Brain pericyte (primary cell): ENCODE measurements at places on chromosomes 4 and X.
A peak's percentile ranks its signal among the peaks of the same experiment; 100 is the strongest.

DNA sequence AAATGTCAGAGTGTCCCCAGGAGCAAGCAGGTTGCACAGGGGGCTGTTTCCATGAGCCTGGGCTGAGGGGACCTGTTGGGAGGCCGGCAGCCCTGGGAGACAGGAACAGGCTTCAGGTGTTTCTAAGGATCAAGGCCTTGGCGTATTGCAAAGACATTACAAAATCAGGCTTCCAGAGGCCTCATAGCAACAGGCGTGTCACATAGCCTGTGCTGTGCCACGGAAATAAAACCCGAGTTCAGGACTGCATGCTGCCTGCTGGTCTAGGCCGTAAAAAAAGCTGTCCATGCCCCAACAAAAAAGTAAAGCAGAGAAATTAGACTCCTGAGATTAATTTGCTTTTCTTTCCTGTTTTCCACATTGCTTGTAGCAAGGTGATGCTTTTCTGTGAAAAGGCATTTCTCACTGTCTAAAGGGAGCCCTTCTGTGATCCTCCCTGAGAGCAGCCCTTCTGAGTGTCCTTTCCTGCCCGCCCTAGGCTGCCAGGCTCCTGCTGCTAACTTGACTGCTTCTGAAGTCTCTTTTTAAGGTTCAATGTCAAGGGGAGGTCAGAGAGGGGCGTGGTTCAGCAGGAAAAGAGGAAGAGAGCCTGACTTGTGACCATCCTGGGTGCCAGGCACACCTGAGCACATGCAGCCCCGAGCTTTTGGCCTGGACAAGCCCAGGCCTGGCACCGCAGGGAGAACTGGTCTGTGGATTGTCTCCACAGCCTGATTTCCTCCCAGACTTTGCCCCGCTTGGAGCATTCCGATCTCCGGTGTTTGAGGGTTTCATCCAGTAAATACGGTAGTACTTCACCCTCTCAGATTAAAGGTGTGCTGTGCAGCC, 21.3 kb downstream of the SHROOM2 start:
- no peak for DNase-seq

DNA sequence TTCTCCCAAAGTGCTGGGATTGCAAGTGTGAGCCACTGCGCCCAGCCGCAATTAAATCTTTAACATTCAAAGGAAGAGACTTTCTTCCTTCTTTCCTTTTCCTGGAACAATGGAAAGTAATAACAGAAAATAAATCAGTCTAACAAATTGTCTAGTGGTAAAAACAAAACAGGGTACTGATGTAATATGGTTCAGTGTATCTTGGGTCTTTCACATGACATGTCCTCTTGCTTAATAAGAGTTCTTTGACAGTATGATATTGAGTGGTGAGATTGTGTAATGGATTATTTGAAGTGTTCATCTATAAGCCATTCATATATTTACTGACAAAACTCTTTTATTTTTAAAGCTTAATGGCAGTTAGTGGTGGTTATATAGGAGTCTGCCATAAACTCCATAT, 256.6 kb downstream of the SPRY1 start:
- DNase-seq: no peak

DNA sequence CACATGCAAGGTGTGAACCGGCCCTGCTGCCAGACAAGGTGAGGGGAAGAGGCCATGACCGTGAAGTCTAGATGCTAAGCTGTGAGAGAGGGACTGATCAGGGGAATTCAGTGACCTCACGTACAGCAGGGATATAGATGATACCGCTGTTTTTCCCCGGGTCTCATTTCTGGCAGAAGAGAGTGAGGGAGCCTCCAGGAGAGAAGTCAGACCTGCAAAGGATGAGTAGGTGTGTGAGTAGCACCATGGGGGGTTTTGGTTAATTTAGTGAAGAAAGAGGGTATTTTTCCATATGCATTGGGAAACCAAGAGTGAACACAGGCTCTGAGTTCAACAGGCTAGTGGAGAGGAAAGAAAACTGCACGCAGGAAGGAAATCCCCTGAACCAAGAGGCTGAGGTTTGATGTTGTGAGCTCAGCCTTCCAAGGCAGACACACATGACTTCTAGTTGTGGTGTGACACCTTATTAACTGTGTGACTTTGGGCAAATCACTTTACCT, 127.6 kb upstream of the GATB start:
- no peak for DNase-seq

DNA sequence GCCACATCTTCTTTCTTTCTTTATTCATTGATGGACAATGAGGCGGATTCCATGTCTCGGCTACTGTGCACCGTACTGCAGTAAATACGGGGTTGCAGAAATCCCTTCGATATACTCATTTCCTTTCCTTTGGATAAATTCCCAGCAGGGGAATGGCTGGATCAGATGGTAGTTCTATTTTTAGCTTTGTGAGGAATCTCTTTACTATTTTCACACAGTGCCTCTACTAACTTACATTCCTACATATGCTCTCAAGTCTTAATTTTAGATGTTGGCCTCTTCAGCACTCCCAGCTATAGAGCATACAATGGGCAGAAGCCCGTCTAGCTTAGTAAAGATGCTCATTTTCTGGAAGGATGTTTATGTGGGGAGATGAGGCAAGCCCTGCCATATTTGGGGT, 317.4 kb downstream of the ASMT start:
- peak; percentile 24 for DNase-seq

DNA sequence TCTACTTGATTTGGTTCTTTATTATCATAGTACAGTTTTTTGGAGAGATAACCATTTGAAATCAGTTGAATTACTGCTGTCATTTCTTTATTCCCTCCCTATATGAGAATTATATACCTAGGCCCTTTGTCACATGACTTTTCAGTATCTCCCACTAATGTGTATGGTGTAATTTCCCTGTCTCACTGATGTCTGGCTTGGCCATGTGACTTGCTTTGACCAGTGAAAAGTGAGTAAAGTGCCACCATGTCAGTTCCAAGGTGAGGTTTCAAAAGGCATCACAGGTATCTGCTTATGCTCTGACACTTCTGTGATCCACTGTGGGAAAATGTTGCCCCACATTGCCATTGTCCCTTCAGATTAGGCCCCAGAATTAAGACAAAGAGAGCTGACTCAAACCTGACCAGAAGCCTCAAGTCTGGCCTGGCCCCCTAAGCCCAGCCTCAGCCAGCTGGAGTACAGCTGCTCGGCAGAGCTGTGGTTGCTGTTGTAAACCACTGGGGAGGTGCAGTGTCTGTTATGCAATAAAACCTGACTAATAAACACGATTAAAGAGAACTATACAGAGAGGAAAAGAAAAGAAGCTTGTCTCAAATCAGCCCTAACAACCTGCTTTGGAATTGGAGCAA, 27.5 kb downstream of the SETD7 start:
- DNase-seq: no peak

- no peak for DNase-seq
Observed at GRCh38 chrX:149877636-149878035, 3.3 kb upstream of the MAGEA8 start.

DNA sequence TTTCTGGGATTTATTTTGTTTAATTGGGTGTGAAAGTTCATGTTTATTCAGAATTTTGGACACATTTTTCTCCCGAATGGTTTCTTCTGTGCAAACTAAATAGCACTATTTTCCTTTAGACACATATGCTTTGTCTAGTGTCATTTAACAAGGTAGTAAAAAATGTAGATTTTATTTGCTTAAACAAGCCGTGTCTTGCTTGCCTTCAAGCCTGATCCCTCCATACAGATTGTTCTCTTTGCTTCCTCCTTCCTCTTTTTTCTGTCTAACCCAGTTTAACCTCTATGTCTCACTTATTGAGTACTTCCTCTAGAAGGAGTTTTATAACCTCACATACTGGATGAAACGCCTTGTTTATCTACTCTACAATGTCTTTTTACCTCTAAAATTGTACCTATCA, 211.8 kb downstream of the NPFFR2 start:
- no peak for DNase-seq

DNA sequence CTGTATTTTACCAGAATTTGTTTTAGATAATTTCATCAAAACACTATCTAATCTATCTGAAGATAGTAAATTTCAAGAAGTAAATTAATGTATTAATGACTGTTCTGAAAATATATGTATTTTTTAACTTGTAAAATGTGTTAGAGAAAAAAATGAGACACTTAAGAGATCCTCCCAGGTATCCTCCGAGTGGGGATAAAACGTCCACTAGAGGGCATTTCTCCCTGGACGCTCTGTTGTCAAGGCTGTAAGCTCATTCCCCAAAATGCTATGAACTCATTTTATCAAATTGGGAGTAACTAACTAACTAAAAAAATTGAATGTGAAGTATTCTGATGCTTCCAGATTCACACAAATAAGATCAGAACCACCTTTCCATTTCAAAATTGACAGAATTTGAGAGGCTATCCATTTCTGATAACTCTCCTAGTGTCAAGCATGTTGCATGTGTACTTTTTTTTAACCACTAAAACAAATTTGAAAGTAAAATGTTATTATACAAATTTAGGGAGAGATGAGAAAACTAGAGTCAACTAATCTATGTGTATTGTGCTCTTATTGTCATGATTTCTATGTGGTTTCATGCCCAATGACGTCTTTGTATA, 337.3 kb upstream of the HS3ST1 start:
- no peak for DNase-seq

DNA sequence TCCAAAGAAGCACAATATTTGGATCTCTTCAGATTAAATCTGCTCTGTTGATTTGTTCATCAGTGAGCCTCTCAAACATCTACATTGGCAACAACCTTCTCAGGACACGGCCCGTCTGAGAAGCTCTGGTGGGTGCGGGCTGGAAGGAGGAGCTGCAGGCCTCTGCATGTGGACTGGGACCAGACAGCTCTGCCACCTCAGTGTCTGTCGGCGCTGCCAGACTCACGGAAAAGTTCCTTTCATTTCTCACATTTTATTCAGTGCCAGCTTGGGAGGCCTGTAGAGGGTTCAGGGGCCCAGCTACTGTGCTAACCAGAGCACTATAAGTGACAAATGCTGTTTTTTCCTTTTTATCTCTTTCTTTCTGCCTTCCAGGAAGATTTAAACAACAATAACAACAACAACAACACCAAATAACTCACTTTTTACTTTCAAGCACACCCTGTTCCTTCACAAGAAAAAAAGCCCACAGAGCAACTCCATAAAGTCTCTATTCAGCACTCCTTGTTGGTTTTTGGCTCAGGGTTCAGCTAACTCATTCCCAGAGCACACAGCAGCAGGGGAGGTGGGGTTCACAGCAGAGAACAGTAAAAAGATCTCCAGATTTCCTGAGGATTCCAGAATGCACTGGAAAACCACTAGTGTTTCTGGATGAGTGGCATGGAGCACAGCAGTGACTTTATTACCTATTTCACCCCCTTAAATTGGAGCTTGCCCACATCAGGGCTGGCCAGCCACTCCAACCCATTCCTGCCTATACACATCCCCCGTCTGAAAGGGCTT, 23.2 kb upstream of the HOPX start:
- no peak for DNase-seq

- DNase-seq: peak; percentile 63
Observed at GRCh38 chr4:185774845-185775680, 36.9 kb downstream of the SORBS2 start.

GRCh38 chrX:85988353-85988752, 59.0 kb downstream of the CHM start:
- no peak for DNase-seq

DNA sequence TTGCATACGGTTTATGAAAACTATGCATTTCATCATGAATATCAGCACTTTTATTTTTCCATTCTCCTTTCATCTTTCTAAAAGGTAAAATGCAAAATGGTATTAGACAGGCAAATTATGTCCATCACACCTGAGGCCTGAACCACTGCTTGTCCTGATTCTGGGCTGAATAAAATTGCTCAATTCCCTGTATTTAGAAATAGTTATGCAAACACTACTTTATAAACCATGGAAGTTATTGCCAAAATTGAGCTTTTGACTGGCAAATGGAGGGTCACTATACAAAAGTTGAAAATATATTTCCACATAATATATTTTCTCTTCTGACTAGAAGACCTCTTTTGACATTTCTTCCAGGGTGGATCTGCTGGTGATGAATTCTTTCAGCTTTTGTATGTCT, 21.1 kb downstream of the FAM47E start:
- DNase-seq: no peak

DNA sequence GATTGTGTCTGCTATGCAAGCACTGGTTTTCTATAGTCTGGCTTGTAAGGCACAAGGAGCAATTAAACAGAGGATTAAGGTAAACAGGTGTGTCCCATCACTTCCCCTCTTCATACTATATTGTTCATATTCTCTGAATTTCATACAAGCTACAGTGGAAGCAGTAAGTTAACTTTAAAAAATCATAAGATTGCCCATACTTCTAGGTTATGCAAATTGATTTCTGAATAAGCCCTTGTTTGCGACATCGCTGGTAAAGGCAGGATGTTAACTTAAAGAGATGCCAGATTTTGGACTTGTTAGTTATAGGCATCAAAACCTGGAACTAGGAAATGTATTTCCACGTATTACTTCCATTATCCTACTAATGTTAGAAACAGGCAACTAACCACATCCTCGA, 1.0 kb upstream of the TMEM131L start:
- no peak for DNase-seq
